Activated naive CD4-positive, alpha-beta T cell treated with anti-CD3 and anti-CD28 coated beads, Interleukin-2, amount 10 ng/mL, durations not matched to agents 7 days and 5 days (primary cell): ENCODE measurements at places on chromosomes 2 and 18.

DNA sequence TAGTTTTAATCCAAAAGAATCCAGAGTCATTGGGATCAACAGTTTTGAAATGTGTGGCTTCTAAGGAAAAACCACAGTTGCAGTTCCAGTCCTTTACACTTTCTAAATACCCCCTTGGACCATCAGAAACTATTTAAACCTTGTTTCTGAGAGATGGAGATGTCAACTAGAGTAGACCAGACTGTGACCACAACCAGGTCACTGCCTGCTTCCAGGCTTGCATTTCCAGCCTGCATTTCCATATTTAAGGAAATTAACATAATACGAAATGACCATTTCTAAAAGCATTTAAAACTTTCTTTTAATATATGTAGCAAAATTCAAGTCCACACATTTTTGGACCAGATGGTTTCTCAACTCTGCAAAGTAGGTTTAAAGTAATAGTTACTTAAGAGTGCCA is 38.4 kb downstream of the ADD2 start:
- no peak overlapping the region for H3K27ac ChIP-seq
- H3K36me3 ChIP-seq = no peaks in the 10 kb centered on the region
- H3K27me3 ChIP-seq = peaks cover 3% of the 10 kb centered on the region

DNA sequence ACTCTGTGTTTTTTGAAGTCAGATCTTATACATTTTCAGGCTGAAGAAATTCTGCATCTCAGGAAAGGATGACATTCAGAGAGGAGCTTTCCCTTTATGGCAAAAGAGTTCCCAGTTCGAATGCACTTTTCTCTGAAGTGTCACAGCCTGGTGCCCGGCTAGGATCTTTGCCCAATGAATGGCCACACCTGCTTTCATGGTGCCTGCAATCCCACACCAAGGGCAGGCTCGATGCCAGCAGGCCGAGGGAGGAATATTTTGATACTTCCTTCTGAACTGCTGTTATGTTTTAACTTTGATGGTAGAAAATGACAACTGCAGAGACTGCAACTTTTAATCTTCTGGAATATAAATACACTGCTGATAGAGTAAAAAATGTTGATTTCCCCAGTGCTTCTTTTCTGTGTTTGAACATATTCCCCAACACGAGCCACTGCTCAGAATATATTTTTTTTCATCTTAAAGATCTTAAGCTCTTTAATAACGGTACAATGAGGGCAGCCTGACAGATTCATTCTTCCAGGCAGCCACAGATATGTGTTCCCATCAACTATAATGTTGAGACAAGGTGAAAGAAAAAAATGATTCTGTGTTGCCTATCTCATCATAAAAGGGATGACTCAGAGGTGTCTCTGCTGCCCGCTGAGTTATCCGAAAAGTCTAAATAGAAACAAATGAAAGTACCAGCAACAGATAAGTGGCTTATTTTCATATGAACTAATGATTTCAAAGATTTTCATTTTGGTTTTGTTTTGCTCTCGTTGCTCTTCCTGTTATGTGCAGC is 848.5 kb downstream of the DCDC2C start:
- DNase-seq = no peak
- H3K27me3 ChIP-seq = no peaks in the 10 kb centered on the region
- H3K36me3 ChIP-seq = no peaks in the 10 kb centered on the region
- H3K4me3 ChIP-seq = no peak overlapping the region
- H3K27ac ChIP-seq = no peak overlapping the region

DNA sequence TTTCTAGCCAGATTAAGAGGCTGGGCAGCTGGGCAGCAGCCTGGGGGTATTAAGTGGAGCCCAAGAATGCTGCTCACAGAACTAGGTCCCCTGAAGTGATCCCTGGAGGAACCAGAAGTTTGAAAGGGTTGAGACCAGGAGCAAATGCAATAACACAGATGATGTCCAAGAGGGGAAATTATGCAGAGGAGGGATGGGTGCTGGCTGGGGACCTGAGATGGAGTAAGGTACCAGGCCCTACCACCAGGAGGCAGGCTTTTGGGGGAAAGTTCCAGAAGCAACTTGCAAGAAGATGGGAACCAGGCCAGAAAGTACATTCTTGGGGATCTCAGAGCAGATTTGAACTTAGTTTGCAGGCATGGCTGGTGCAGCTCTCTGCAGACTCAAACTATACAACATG is 175.1 kb downstream of the NCK2 start:
- no peak overlapping the region for H3K4me3 ChIP-seq
- peaks cover 23% of the 10 kb centered on the region for H3K36me3 ChIP-seq
- DNase-seq = peak; percentile 70
- H3K27ac ChIP-seq = no peak overlapping the region
- H3K27me3 ChIP-seq = peaks cover 4% of the 10 kb centered on the region

DNA sequence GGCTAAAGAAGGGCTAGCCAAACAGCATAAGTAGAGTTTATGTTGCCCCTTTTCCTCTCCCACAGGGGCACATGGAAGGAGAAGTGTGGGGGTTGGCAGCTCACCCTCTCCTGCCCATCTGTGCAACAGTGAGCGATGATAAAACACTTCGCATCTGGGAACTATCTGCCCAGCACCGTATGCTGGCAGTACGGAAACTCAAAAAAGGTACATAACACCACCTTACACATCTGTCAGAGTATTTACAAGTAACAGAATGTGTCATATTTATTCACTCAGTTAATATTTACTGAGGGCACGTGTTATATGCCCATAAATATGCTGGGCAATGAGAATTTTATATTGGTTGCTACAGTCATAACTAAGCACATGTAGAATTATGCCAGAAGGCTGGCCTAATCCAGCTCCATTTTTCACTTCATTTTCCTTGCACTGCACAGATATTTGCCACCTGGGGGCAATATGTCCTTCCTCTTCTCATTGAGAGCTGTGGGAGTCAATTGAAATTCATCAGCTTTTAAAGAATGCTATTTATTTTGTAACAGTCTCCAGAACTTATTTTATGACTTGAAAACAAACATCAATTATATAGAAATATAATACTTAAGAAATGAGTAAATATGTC is 150.6 kb downstream of the RTN4 start:
- no peaks in the 10 kb centered on the region for H3K36me3 ChIP-seq
- H3K4me3 ChIP-seq = no peak overlapping the region
- H3K27me3 ChIP-seq = peaks cover 4% of the 10 kb centered on the region
- H3K27ac ChIP-seq = no peak overlapping the region
- H3K4me1 ChIP-seq = peaks cover 28% of the 10 kb centered on the region

DNA sequence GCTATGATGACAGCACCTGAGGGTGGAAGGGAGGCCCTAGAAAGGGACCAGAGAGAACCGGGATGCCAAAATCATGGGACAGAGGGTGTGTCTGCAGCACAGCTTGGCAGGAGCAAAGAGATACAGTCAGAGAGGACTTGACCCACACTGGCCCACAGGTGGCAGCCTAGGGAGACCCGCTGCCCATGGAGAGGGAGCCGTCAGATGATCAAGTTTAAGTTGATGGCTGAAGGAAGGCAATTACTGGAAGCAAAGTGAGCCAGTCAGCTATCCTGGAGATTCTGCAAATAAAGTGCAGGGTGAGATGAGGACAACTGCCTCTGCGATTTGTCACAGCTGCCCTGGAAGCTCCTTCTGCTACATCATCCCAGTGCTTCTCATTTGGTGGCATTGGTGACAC is 74.0 kb downstream of the CMPK2 start:
- H3K4me1 ChIP-seq = no peaks in the 10 kb centered on the region
- peaks cover 10% of the 10 kb centered on the region for H3K27me3 ChIP-seq
- no peak for DNase-seq
- no peak overlapping the region for H3K27ac ChIP-seq
- H3K36me3 ChIP-seq = no peaks in the 10 kb centered on the region
- H3K4me3 ChIP-seq = no peak overlapping the region

DNA sequence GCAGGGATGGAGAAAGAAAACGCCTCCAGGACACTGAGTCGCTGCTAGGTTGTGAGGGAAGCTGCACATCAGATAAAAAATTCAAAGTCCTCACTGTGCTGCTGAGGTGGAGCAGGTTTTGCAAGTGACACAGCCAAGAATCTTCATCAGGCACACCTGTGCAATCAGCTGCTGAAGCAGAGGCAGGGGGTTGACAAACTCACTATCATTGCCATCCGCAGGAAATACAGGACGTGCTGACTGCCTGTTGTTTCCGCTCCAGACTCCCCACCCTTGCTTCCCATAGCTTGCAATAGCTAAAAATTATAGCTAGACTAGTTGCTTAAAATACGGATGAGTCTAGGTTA is 147.8 kb upstream of the FHL2 start:
- H3K27me3 ChIP-seq = peaks cover 19% of the 10 kb centered on the region
- H3K4me3 ChIP-seq = peak overlapping the region; percentile 32
- DNase-seq = peak; percentile 43
- peaks cover 16% of the 10 kb centered on the region for H3K4me1 ChIP-seq
- no peaks in the 10 kb centered on the region for H3K36me3 ChIP-seq

DNA sequence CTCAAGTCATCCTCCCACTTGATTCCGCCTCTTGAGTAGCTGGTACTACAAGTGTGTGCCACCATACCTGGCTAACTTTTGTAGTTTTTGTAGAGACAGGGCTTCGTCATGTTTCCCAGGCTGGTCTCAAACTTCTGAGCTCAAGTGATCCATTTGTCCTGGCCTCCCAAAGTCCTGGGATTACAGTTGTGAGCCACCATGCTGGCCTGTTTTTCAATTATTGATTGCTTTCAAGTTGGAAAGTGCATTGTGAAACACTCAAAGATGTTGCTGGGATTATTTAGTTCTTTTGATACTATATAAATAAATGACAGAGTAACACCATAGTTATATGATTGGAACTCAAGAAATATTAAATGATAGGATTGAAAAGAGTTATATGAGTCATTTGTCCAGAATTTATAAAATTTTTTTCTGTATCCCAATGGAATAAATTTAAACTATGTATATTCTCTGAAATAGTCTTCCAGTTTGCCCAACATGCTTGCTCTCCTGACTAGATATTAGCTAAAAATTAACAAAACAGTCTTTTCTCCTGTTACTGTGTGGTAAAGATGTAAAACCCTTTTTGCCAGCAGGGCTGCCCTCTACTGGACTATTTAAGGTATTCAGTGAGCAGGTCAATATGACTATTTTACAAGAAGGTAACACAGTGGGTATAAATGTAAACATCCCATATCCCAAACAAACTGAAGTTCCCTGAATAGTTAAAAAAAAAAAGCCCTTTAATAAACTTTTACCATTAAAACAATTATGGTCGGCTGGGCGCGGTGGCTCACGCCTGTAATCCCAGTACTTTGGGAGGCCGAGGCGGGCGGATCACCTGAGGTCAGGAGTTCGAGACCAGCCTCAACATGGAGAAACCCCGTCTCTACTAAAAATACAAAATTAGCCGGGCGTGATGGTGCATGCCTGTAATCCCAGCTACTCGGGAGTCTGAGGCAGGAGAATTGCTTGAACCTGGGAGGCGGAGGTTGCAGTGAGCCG is 42.7 kb downstream of the ACSL3 start:
- DNase-seq = peak; percentile 50
- H3K36me3 ChIP-seq = peaks cover 16% of the 10 kb centered on the region
- H3K4me3 ChIP-seq = no peak overlapping the region
- H3K27ac ChIP-seq = no peak overlapping the region
- no peaks in the 10 kb centered on the region for H3K27me3 ChIP-seq

GRCh38 chr2:215503381-215503780 is 67.5 kb upstream of the FN1 start:
- no peaks in the 10 kb centered on the region for H3K4me1 ChIP-seq
- H3K27ac ChIP-seq = no peak overlapping the region
- H3K4me3 ChIP-seq = no peak overlapping the region
- no peaks in the 10 kb centered on the region for H3K36me3 ChIP-seq
- no peaks in the 10 kb centered on the region for H3K27me3 ChIP-seq

DNA sequence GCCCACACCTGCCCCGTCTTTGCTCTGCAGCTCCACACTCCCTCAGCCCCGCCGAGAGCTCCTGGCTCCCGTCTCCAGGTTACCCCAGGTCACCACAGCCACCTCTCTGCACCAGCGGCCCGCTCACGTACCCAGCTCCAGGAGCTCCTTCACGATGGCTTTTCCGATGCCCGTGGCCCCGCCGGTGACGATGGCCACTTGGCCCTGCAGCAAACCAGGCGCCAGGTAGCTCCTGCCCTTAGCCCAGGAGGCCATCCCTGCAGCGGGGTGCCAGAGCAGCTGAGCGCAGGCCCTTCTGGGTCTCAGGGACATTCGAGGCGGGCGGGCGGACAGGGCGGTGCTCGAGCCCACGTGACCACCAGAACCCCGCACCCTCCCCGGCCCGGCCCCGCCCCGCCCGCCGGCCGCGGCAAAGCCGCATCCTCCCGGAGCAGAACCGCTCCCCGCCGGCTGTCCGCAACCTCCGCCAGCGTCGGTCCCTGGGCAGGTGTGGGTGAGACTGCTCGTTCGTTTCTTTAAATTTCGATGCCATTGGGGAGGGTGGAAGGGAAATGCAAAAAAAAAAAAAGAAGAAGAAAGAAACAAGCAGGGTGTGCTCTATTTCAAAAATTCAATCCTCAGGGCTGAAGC is at the start of the genes PECR and TMEM169:
Gene PECR (minus strand): TSS at position 323 of the 630 bp plus-strand sequence. CDS start 68 bp downstream, at position 255.
Gene TMEM169 (plus strand): TSS at position 433 of the 630 bp plus-strand sequence. CDS start 14,045 bp downstream, outside the sequence.
- H3K27me3 ChIP-seq = no peaks in the 10 kb centered on the region
- peak; percentile 87 for DNase-seq
- peak within 1 kb of the TSS; percentile 97 for H3K4me3 ChIP-seq

DNA sequence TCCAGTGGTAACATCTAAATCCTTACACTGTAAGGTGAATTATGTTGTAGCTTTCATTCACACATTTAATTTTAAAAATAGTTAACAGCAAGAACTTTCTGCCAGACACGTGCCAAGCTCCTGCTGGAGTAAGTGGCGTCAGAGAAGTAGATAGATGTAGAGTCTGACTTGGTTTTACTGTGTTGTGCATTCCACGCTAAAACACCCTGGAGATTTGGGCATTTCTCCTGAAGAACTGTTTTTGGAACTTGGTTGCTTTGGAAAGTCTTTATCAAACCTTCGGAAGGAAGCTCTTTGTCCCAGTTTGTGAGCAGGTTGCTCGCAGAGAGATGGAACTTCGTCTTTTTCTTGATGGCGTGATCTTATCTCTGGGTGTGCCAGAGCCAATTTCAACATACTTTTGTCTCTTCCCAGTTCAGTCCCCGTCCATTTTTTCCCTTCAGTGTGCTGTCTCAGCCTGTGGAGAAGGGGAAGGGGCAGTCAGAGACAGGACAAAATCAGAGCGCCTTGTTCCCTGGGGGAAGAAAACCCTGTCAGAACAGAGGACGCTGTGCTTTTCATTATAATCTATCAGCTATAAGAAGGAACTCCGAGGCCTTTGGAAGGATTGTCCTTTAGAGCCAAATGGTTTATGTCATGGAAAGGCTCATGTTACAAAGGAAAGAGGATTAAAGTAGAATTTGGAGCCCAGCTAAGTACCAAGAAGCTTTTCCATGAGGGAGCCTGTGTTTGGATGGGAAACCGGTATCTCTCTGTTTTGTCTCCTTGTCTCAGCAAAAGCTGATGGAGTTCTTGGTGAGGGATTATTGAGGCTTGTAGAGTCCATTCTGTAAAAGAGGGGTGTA is 18.9 kb downstream of the GRHL1 start:
- H3K4me1 ChIP-seq = peaks cover 4% of the 10 kb centered on the region
- H3K36me3 ChIP-seq = no peaks in the 10 kb centered on the region
- H3K27me3 ChIP-seq = peaks cover 17% of the 10 kb centered on the region
